CD8-positive, alpha-beta memory T cell (primary cell): ENCODE measurements at places on chromosomes 4 and X. TPM values are rescaled to one million over a fixed set of nuclear protein-coding genes. Genes with fewer than 3 reads are reported as not detected.

DNA sequence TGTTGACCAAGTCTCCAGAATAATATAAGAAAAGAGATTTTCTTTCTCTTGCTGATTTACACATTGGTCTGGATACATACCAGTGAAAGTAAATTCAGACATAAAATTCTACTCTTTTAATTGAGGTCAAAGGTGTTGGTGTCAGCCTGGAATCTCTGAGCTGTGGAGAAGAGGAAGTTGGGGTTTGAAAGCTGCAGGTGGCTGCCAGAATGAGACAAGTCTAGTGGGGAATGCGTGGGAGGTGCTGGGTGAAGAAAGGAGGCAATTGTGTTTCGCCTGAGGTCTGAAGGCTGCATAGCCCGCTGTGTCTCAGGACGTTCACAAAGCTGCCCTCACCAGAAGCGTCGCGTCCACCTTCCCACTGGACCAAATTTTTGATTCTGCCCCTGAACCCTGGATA lies 31.2 kb downstream of the PHEX start:
- H3K27me3 ChIP-seq, result no peaks in the 10 kb centered on the region
- no peak overlapping the region for H3K4me3 ChIP-seq
- H3K36me3 ChIP-seq, result no peaks in the 10 kb centered on the region
- DNase-seq, result no peak
- H3K4me1 ChIP-seq, result no peaks in the 10 kb centered on the region

DNA sequence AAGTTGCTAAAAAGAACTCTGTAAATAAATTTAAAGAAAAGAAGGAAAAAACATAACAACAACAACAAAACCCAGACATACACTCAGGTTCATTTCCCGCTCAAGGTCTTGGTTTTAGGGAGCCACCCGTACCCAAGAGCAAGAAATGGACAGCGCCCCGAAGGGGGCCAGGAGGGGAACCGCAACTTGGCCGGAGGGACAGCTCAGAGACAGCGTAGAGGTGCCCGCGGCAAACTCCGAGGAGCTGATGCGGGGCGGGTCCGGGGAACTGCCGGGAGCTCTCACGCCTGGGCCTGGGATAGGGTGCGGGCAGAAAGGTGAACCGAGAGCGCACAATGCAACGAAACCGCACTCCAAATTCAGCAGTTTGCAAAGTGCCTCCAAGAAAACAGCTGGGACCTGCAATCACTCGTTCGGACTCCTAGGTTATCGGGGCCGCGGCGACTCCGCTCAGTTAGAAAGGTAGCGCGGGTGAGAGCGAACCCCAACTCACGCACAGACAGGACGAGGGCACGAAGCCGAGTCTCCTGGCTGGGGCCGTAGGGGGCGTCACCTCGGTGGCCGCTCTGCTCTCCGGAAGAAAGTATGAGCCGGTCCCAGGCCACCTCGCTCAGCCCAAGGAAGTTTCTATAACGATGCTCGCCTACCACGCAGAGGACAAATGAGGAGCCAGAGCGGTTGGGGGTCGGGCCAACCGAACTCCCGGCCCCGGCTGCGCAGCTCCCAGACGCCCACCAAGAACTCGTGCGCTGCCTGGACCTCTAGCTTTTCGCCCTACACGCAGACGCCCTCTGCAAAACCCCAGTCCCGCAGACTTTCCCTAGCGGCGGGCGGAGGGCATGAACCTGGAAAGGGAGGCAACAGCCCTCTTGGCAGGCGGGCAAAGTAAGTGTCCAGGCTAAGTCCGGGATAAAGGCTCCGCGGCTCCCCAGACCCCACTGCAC lies 1.4 kb downstream of the NDNF start:
- no peak overlapping the region for H3K27ac ChIP-seq
- peak overlapping the region; percentile 59 for H3K4me3 ChIP-seq
- H3K27me3 ChIP-seq, result peaks cover 27% of the 10 kb centered on the region
- peak; percentile 12 for DNase-seq
- no peaks in the 10 kb centered on the region for H3K36me3 ChIP-seq

DNA sequence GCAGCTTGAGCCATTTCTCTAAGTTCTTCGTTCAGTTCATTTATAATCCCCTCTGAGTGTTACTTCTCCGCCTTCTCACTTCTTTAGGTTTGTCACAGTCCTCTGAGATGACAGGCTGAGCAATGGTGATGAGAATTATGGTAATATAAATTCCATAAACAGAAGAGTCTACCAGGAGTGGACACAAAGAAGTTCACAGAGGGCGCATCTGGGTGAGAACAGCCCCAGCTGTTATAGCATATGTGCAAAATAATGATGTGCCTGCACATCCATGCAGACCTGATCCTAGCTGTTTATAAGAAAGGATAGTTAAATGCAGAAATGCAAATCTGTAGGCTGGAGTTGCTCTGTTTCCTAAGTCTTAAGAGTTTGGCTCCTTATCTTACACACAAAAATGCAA lies 377.5 kb downstream of the KCNIP4 start:
- H3K4me3 ChIP-seq, result no peak overlapping the region
- no peaks in the 10 kb centered on the region for H3K27me3 ChIP-seq
- H3K36me3 ChIP-seq, result no peaks in the 10 kb centered on the region
- no peak overlapping the region for H3K27ac ChIP-seq
- no peaks in the 10 kb centered on the region for H3K4me1 ChIP-seq

DNA sequence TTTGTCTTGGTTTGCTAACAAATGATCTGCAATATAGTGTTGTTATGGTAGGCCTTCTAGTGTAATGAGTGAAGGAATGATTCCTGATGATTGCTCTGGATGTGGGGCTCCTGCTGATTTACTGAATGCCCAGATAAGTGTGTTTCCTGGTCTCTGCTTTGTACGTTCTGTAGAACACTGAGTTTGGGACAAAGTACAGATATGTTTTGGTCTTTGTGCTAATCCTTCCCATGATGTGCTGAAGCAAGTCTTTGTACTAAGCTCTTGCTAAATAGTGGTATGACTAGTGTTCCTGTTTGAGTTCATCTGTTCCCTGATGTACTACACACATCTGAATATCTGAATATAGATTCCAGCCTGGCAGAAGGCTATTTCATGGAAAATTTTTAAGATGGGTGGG lies 36.9 kb upstream of the XIAP start:
- no peak overlapping the region for H3K27ac ChIP-seq
- no peaks in the 10 kb centered on the region for H3K4me1 ChIP-seq
- H3K27me3 ChIP-seq, result no peaks in the 10 kb centered on the region
- no peak for DNase-seq
- H3K36me3 ChIP-seq, result no peaks in the 10 kb centered on the region
- no peak overlapping the region for H3K4me3 ChIP-seq

- no peaks in the 10 kb centered on the region for H3K36me3 ChIP-seq
- peak overlapping the region; percentile 83 for H3K4me3 ChIP-seq
- H3K4me1 ChIP-seq, result peaks cover 59% of the 10 kb centered on the region
- no peaks in the 10 kb centered on the region for H3K27me3 ChIP-seq
Observed at GRCh38 chr4:109434007-109434971, 674 bp downstream of the SEC24B start.

Gene RHOXF2
- total RNA-seq, result not detected

Gene AREG
- total RNA-seq, result 0.46 TPM

Gene SYP
- total RNA-seq, result 2.5 TPM

- no peaks in the 10 kb centered on the region for H3K36me3 ChIP-seq
- H3K27me3 ChIP-seq, result no peaks in the 10 kb centered on the region
- no peak overlapping the region for H3K4me3 ChIP-seq
- no peak overlapping the region for H3K27ac ChIP-seq
Observed at GRCh38 chr4:5032813-5033212, 13.6 kb upstream of the CYTL1 start.

DNA sequence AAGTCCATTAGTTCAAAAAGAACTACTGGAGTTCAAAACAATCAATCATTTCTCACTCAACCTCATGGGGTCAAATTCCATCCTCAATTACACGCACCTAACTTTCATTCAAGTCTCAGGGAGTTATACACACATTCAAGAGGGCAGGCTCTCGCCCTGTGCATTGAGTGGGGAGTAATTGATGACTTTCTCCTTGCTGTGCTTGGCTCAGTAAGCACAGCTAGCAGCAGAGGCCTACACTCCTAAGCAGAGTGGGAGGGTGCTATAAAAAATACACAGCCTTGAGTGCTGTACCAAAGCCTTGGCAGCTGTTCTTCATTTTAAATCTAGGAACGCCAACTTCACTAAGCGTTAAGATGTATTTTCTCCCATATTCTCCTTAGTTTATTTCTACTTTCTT lies 958.3 kb upstream of the ADGRL3 start:
- no peaks in the 10 kb centered on the region for H3K27me3 ChIP-seq
- no peak overlapping the region for H3K4me3 ChIP-seq
- H3K4me1 ChIP-seq, result no peaks in the 10 kb centered on the region
- DNase-seq, result no peak
- H3K27ac ChIP-seq, result no peak overlapping the region

Gene PNMA6F
- total RNA-seq, result not detected

DNA sequence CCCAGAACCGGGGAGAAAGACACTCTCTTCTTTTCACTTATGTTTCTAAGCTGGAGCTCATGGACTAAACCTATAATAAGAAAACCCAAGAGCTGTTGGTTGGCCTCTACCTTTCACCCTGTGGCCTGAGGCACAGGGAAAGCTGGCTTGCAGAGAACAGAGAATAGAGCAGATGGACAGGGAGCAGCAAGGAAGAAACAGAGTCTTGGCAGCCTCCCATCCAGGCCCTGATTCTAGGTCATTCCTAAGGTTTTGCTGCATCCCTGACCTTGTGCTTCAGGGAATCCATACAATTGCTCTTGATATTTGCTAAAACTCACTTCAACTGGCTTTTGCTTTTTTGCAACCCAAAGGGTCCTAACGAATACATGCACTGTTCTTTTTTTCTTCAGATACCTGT lies 87.8 kb downstream of the SMIM20 start:
- DNase-seq, result no peak
- H3K36me3 ChIP-seq, result no peaks in the 10 kb centered on the region
- H3K27me3 ChIP-seq, result no peaks in the 10 kb centered on the region
- no peak overlapping the region for H3K27ac ChIP-seq

GRCh38 chr4:112747036-112747435 lies 110.1 kb downstream of the LARP7 start:
- no peak overlapping the region for H3K4me3 ChIP-seq
- H3K27ac ChIP-seq, result no peak overlapping the region
- no peaks in the 10 kb centered on the region for H3K27me3 ChIP-seq
- no peak for DNase-seq
- no peaks in the 10 kb centered on the region for H3K4me1 ChIP-seq
- H3K36me3 ChIP-seq, result no peaks in the 10 kb centered on the region

Gene ZMYM3
- 16.7 TPM for total RNA-seq

Gene SSX2B
- not detected for total RNA-seq

GRCh38 chrX:136386826-136387225 lies 86.1 kb downstream of the ADGRG4 start:
- no peaks in the 10 kb centered on the region for H3K36me3 ChIP-seq
- H3K27me3 ChIP-seq, result peaks cover 4% of the 10 kb centered on the region
- H3K4me3 ChIP-seq, result no peak overlapping the region
- H3K4me1 ChIP-seq, result no peaks in the 10 kb centered on the region
- H3K27ac ChIP-seq, result no peak overlapping the region
